ENCODE measurements at places on chromosomes 12 and 14.

DNA sequence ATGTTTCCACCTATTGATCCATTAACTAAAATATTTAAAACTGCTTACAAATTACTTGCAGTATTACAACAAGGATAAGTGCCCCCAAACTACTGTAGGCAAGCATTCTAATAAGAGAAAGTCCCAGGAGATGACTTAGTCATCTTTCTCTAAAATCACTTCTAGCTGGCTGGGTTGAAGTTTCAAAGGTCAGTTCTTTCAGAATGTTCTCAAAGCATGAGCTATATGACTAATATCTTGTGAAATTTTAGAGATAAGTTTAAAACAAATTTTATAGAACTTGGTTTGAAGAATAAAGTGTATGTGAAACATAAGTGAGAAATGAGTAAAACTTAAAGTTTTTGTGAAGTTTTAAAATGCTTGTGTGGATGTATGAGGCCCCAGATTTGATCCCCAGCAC, 24.3 kb upstream of the OR6J1 start:
- no peak for DNase-seq

GRCh38 chr12:91918431-91918830, 227.2 kb downstream of the BTG1 start:
- DNase-seq, result no peak

- DNase-seq, result no peak
These were observed 504.7 kb upstream of the MIS18BP1 start for GRCh38 chr14:45757655-45758054.

DNA sequence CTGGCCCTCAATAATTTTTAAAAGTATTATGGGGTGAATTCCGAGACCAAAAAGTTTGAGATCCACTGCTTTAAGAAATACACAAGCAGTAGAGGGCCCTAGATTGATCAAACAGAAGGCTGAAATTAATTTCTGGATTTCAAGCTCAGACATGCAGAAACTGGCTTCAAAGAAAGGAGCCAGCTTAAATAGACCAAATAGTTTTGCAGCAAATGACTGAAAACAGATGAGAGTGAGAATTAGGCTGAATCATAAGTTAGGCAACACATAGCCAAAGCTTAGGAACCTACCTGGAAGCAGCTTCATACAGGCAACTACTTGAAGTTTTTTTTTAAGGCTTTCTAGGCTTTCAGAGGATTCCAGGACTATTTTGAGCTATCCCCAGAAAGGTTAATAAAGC, 12.4 kb downstream of the ATF7 start:
- no peak for DNase-seq

DNA sequence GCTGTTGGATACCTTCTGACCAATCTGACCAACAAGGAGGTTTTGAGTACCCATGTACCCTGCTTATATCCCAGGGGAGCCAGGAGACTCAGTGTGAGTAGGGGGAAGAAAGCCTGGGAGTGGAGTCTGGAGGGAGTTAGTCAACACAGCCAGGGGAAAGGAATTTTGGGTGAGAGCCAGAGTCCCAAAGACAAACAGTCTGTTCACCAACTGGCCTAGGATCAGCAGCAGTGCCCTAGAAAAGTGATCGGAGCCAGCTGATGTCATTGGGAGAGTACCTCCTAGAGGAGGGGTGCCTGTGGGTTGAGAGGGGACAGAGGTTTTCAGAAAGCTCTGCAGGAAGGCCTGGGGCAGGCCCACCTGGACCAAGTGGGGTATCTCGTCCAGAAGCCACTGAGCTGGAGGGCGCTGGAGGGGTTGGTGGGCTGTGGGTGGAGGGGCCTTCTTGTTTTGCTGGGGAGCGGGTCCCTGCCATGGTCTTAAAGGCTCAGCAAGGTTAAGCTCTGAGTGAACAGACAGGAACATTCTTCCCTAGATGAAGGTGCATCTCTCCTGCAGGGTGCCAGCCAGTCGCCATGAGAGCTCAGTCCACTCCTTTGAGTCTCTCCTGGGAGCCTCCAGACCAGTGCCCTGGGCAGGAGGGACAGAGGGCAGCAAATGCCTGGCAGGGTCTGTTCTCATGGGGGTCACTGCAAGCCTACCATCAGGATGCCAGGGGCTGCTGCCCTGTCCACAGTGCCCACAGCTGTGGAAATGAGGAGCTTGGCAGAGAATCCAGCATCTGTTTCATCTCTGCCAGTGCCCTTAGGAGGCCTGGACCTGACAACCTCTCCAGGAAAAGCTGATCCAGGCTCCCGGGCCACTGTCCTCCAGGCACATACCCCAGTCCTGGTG, 63.6 kb downstream of the CHGA start:
- DNase-seq, result no peak

DNA sequence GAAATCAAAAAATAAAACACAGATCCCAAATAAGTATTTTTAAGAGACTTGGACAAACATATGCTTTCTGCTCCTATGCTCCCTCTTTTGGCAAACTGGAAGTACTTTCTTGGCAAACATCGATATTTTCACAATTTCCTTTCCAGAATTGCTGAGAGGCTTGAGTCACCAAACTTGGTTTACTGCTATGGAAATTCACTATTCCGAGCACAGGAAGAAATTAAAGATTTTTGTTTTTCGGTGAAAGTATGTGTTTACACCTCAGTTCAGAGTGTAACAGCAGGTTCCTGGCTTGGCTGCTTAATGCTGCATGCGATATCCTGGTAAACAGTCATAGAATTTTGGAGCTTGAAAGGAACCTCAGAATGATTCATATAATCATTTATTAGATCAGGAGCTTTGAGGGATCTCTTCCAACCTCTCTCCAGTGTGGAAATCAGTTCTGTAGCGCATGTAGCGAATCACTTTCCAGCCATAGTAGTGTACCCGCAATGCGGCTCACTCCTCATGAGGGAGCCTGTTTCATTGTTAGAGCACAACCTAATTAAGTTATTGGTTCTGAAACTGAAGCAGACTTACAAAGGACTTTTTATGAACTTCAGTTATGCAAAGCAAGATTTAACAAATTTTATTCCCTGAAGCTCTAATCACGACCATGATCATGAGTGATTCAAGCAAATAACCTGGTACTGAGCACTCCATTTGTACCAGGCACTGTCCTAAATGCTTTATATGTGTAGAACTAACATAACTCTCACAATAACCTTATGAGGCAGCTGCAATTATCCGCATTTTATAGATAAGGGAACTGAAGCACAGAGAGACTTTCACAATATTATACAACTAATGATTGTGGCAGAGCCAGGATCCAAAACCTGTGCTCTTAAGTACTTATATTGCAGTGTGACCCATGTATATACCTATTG, 56.4 kb upstream of the ATP2A2 start:
- DNase-seq, result no peak

- DNase-seq, result no peak
These were observed 750 bp upstream of the DBX2 start for GRCh38 chr12:45051572-45052125.

DNA sequence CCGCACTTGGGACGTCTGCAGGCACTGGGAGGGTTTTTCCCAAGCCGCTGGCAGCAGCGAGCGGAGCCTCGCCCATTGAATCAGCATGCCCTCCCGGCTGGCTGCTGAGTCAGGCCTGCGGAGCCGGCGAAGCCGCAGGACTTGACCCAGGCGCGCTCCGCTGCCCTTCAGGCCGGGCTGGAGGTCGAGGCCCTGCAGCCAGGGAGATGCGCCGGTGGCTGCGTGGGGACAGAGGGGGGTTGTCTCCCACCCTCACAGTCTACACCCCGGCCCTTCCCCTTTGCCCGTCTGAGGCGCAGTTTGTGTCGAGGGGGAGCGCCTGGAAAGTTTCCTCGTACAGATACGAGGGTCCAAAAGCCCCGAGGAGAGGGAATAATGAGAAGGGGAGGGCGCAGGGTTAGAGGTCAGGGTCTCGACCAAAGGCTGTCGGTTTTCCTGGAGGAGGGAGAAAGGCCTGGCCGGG, 759 bp upstream of the KLC1 start:
- DNase-seq, result peak; percentile 77

DNA sequence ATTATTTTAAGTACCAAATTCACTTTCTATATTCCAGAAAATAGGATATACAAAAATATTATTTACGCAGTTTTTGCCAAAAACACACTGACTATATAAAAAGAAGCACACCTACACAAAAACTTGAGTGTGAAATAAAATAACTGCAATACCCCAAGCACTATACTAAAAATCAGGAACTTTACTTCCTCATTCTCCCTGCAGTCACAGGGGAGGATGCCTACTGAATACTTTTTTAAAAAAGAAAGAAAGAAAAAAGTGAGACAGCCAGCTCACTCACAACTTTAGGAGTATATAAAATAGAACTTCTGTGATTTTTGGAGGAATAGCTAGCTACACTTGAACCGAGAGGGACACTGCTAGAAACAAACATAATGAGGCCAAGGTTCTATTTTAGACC, 12.2 kb downstream of the RPS6KA5 start:
- DNase-seq, result no peak

DNA sequence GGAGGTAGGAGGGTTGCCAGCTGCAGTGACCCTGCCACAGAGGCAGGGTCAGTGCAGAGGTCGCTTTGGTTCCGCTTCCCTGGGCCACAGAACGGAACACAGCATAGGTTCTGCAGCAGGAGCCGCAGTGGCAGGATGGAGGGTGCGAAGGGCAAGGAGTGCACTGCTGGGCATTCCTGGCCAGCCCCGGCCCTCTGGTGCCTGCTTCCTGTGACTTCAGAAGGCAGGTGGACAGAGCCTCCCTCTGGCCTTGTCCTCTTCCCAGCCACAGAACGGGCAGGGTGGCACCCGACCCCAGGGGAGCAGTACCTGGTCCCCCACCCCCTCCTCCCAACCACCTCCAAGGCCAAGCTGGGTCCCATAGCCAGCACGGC, 37.7 kb downstream of the SLC8B1 start:
- DNase-seq, result no peak

- no peak for DNase-seq
These were observed 5.3 kb downstream of the TMEM253 start for GRCh38 chr14:21106176-21106497.

- DNase-seq, result no peak
These were observed 34.7 kb upstream of the FZD10 start for GRCh38 chr12:130127532-130127911.

- DNase-seq, result no peak
These were observed 71.6 kb downstream of the ASCL4 start for GRCh38 chr12:107845980-107846659.

DNA sequence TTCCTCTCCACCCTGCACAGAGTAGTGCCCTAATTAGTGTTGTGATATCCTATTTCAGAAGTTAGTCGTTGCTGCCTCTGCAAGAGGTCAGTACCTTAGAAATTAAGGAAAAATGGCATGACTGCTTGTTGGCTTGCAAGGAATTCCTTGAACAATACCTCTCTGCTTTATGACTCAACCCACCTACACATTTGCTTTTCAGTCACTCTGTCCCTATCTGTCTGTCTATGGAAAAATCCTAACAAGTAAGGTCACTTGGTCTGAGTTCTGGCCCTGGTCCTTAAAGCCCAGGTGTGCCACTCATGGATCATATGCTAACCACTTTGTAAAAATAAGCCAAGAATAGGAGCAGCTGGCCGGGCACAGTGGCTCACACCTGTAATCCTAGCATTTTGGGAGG, 116.4 kb upstream of the ATF1 start:
- no peak for DNase-seq

DNA sequence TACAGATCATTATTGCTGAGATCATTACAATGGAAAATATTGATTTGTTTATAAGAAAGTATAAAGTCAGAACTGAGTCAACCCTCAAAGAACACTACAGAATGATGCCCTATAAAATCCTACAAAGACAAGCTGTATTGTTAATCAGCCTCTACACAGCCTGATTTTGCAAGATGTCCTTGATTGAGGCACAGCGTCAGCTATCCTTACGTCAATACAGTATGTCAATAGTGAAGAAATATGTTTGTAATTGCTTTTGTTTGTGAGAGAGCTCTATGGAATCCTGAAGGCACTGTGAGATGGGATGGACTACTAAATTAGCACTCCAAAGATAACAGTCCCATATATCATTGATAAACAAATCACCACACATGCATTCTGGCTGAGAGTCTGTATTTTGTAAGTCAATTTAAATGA, 70.7 kb downstream of the RASSF9 start:
- no peak for DNase-seq

- no peak for DNase-seq
These were observed 1061.8 kb upstream of the FLRT2 start for GRCh38 chr14:84468153-84468552.
